ENCODE measurements at places on chromosomes 2 and 18. TPM values are rescaled to one million over a fixed set of nuclear protein-coding genes. Genes with fewer than 3 reads are reported as not detected.

DNA sequence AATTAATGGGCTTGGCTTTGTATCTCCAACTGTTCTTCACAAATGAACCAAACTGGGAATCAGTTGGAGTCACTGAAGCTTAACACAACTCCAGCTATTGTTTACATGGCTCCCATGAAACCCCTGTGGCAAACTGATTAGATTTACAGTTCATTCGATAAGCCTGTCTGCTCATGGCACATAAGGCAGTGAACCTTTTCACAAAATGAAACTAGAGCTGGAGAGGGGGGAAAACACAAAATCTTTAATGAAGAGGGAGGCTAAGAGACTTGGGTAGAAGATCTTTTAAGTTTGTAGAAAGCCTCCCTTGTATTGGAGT, 11.6 kb upstream of the ITGA6 start:
- peaks cover 6% of the 10 kb centered on the region for H3K36me3 ChIP-seq
- H3K4me3 ChIP-seq, result no peak overlapping the region
- H3K27me3 ChIP-seq, result peaks cover 3% of the 10 kb centered on the region
- no peak for DNase-seq

DNA sequence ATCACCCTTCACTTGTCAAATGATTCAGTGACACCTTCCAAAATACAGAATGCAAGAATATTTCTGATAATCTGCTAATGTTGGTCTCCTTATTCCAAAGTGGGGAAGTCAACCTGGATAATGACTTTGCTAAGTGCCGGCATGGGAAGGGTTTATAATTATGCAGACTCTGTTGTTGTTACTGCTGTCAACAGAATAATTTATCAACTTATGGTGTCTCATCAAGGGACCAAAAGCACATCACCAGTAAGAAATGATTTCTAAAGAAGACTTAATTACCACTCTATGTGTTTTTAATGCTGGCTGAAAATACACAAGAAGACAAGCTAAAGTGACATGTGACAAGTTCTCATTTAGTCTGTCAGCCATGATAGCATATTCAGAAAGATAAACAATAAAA, 115.6 kb upstream of the TMEM200C start:
- peaks cover 6% of the 10 kb centered on the region for H3K36me3 ChIP-seq
- no peak overlapping the region for H3K27ac ChIP-seq
- DNase-seq, result no peak
- H3K4me1 ChIP-seq, result peaks cover 3% of the 10 kb centered on the region

DNA sequence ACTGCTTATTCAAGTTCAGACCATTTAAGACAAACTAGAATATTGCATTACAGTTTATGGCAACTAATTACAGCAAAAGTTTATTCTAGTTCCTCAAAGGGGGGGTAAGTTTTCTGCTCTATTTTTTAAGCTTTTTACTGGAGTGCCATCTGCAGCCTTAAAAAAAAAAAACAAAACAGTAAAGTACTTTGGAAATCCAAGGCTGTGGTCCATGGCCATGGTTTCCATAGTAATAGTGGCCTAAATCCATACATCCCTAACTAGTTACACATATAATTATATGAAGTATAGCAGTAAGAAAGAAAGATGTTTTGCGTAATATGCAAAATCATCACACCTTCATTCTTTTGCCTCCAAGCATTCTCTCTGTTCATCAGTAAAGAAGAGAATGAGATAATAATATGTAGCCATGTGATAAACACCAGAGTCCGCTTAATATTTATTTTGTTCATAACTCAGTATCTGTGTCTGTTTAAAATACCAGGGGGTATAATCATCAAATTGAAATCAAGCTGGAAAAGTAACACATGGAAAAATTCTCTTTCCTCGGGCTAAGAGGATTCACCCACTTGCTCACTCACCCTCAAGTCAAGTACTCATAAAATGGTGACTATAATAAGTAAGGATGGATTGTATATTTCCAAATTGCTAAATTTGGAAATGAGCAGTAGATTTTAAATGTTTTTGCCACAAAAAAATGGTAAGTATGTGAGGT, 301.1 kb upstream of the RND3 start:
- no peaks in the 10 kb centered on the region for H3K27me3 ChIP-seq
- H3K4me3 ChIP-seq, result no peak overlapping the region
- no peaks in the 10 kb centered on the region for H3K36me3 ChIP-seq
- H3K27ac ChIP-seq, result no peak overlapping the region
- H3K4me1 ChIP-seq, result no peaks in the 10 kb centered on the region
- no peak for DNase-seq

Gene NCKAP5
- total RNA-seq, result not detected

Gene SP5
- not detected for total RNA-seq

Gene LRATD1
- not detected for total RNA-seq

Gene RFX8
- total RNA-seq, result 2.2 TPM

Gene CASP10
- 17.5 TPM for total RNA-seq

Data from natural killer cell treated with Interleukin-12 subunit alpha and Interleukin-12 subunit beta and Interleukin-15 and Interleukin-18, amount 100 ng/mL, for 72 hours (primary cell).